ENCODE measurements at places on chromosomes 16 and 17. TPM values are rescaled to one million over a fixed set of nuclear protein-coding genes. Genes with fewer than 3 reads are reported as not detected.

DNA sequence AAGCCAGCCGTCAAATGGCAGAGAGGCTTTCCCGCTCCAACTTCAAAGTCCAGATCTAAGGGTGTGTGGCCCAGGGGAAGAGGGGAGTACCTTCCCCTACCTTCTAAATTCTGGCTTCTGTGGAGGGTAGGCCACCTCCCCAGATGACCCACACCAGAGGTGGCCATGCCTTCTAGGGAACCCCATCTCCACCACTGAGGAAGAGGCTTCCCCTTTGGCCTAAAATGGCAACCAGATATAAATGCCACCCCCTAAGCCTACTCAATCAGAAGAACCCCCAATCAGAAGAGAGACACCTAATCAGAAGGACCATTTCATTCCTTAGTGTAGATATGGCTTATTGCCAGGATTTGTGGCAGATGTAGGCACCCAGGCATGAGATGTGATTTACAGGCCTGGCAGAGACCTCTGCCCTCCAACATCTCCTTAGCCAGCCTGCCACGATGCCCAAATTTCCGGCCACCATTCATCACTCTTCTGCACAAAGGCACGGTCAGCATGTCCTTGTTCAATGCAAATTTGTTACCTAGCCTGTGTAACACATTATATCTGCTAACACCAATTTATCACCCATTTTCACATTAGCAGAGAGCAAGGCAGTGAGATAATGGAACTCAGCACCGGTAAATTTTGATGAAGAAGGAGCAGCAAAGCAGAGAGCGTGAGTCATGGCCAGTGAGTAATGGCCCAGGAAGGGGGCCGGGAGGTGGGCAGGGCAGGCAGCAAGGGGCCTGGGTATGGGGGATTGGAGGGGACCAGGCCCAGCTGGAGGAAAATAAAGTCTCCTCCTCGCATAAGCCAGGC lies 1.2 kb upstream of the MGAT5B start:
- no peak overlapping the region for H3K27ac ChIP-seq
- peaks cover 33% of the 10 kb centered on the region for H3K27me3 ChIP-seq
- H3K4me1 ChIP-seq = peaks cover 5% of the 10 kb centered on the region

The SEC14L5 gene
- total RNA-seq = 0.20 TPM

- no peak overlapping the region for H3K27ac ChIP-seq
- no peak for DNase-seq
- H3K36me3 ChIP-seq = no peaks in the 10 kb centered on the region
- H3K27me3 ChIP-seq = peaks cover 36% of the 10 kb centered on the region
- H3K4me3 ChIP-seq = no peak overlapping the region
Measured at GRCh38 chr17:50638966-50639713, 4.5 kb downstream of the ABCC3 start.

The CHRNE gene
- total RNA-seq = 1.1 TPM

The C17orf67 gene
- 5.1 TPM for total RNA-seq

GRCh38 chr16:84085271-84085667 lies 31.5 kb downstream of the MBTPS1 start:
- DNase-seq = no peak
- no peaks in the 10 kb centered on the region for H3K27me3 ChIP-seq
- H3K36me3 ChIP-seq = peaks cover 27% of the 10 kb centered on the region

The CDH8 gene
- not detected for total RNA-seq

DNA sequence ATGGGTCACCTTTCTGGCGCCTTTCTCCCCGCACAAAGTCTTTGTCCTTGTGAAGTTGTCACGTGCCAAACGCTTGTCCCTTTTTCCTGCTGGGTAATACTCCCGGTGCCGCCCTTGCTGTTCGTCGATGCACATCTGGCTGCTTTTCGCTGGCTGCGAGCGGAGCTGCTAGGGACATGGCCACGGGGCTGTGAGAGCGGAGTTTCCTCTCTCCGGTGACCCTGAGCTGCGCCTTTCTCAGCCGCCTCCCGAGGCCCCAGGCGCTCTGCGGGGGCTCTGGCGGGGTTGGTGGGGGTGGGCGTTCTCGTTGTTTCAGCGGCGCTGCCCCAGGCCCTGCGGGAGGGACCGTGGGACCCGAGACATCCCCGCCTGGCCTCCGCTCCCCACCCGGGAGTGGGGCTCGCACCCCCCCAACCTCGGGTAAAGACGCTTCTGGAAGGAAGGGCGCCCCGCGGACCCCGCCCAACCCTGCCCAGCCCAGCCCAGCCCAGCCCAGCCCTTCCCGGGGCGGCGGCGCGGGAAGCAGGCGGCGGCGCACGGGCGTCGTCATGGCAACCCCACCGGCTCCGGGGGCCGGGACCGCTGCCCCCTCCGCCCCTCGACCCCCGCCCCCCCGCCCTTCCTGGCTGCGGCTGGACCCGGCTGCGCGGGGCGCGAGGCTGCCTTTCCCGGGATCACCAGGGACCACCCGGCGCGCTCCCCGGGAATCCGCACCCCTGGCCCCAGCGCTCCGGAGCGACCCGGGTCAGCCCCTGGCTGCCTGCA lies 12.3 kb downstream of the CHMP6 start:
- H3K27ac ChIP-seq = no peak overlapping the region
- peak overlapping the region; percentile 74 for H3K4me3 ChIP-seq
- H3K27me3 ChIP-seq = peaks cover 46% of the 10 kb centered on the region
- H3K4me1 ChIP-seq = peaks cover 14% of the 10 kb centered on the region
- DNase-seq = no peak
- H3K36me3 ChIP-seq = peaks cover 6% of the 10 kb centered on the region

The OR4D1 gene
- total RNA-seq = 0.65 TPM

The GALR2 gene
- not detected for total RNA-seq

The TRIM47 gene
- 23.2 TPM for total RNA-seq

- DNase-seq = no peak
- no peak overlapping the region for H3K4me3 ChIP-seq
- H3K27ac ChIP-seq = no peak overlapping the region
- H3K4me1 ChIP-seq = no peaks in the 10 kb centered on the region
Measured at GRCh38 chr17:17538417-17539391, 42.5 kb upstream of the RASD1 start.

DNA sequence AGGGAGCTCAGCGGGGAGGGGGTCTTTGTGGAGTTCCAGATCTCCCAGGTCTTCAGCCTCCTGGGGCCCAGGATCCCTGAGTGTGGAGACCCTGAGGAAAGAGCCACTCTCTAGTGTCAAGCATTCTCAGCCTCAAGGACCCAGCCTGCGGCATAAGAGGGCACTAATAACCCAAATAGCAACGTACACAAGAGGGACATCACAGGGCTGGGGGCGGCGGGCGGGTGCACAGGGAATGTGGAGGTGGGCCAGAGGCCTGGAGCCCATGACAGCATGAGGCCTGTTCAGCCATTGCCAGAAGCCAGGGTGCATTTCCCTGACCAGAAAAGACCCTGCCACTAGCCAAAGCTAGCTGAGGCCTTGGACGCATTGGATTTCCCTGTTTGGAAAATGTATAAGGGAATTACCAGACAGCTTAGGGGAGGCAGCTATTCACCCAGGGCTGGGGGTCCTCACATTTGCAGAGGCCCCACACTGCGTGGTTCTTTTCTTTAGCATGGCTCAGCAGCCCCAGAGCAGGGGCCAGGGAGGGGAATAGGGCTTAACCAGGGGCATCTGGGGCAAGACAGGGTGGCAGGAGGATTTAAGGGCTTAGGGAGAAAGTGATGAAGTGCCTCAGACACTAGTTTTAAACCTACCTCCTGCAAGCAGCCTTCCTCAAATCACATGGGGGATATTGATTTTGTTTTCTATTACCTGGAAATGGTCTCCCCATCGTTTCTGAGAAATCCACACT lies 13.5 kb upstream of the ALOX15B start:
- DNase-seq = no peak
- H3K4me3 ChIP-seq = no peak overlapping the region
- no peak overlapping the region for H3K27ac ChIP-seq
- peaks cover 33% of the 10 kb centered on the region for H3K27me3 ChIP-seq
- H3K36me3 ChIP-seq = no peaks in the 10 kb centered on the region

DNA sequence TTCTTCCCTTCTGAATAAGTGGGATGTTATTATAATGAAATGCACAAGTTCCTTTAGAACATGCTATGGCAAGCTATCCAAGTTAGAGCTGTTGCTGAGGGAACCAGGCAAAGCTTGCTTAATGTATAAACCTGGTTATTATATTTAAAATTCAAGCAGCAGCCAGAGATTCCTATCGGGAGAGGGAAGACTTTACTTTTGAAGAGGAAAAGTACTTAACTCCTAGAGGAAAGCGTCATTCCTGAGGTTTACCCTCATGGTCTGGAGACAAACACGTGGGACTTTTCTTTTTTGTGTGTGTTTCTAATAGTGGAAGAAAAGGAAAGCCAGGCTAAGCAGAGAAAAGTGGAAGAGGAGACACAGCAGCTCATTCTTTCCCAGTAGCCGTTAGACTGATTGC lies 39.9 kb upstream of the MYH10 start:
- no peak overlapping the region for H3K4me3 ChIP-seq
- H3K27ac ChIP-seq = no peak overlapping the region
- DNase-seq = no peak
- H3K27me3 ChIP-seq = peaks cover 7% of the 10 kb centered on the region

DNA sequence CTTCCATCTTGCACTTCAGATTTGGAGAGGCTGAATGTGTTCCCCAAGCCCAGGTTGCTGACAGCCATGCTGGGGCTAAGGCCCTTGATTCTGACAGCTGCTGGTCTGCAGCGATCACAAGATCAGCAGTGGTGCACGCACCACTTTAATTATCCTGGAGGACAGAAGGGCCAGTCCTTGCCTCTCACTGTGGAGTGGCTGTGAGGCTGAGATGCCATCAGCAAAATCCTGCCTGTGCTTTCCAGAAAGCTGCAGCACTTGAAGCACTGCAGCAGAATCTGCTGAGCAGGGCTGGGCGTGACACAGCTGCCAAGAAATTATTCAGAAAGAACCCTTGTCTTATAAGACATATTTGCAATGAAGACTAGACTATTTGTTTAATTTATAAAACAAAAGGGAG lies 37.1 kb downstream of the NUP93 start:
- H3K4me3 ChIP-seq = no peak overlapping the region
- H3K27me3 ChIP-seq = no peaks in the 10 kb centered on the region
- peaks cover 13% of the 10 kb centered on the region for H3K36me3 ChIP-seq
- DNase-seq = no peak
- H3K27ac ChIP-seq = no peak overlapping the region
- peaks cover 10% of the 10 kb centered on the region for H3K4me1 ChIP-seq

The HS3ST3B1 gene
- total RNA-seq = 10.0 TPM

DNA sequence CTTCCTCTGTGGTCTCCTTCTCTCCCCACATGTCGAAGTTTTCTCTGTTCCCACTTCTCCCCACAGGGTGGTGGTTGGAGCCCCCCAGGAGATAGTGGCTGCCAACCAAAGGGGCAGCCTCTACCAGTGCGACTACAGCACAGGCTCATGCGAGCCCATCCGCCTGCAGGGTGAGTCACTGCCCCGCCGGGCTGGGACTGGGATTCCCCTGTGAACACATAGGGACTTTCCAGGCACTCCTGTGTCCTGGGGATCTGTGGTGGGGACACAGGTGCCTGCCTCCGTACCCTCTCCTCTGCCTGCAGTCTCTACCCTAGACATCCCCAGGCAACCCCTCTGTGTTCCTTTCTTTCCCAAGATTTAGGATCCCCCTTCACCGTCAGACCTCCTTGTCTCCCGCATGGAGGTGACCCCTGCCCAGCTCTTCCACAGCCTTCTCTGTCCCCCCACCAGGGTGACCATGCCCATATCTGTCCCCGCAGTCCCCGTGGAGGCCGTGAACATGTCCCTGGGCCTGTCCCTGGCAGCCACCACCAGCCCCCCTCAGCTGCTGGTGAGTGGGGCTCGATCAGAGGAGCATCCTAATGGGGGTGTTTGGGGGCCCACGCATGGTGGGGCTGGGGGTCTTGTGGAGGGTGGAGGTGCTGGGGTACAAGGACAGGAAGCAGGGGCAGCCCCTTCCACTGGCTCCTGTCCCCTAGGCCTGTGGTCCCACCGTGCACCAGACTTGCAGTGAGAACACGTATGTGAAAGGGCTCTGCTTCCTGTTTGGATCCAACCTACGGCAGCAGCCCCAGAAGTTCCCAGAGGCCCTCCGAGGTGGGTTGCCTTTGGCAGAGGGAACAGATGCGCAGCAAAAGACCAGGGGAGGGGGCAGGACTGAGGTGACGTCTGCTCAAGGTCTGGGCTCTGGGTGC lies 5.8 kb downstream of the ITGAM start:
- H3K4me1 ChIP-seq = peaks cover 26% of the 10 kb centered on the region
- peak; percentile 45 for DNase-seq
- peaks cover 8% of the 10 kb centered on the region for H3K36me3 ChIP-seq
- H3K4me3 ChIP-seq = peak overlapping the region; percentile 20

GRCh38 chr17:28457890-28458289 lies 15.6 kb upstream of the SLC13A2 start:
- H3K27me3 ChIP-seq = no peaks in the 10 kb centered on the region
- H3K4me1 ChIP-seq = no peaks in the 10 kb centered on the region
- no peak for DNase-seq
- H3K27ac ChIP-seq = no peak overlapping the region
